ENCODE measurements at places on chromosomes 6 and 20. TPM values are rescaled to one million over a fixed set of nuclear protein-coding genes. Genes with fewer than 3 reads are reported as not detected.
A peak's percentile ranks its signal among the peaks of the same experiment; 100 is the strongest.

The PRPH2 gene
- 3.3 TPM for total RNA-seq

GRCh38 chr6:56246541-56246880 is 869 bp downstream of the COL21A1 start:
- no peak overlapping the region for H3K27ac ChIP-seq
- H3K36me3 ChIP-seq, result no peaks in the 10 kb centered on the region
- H3K27me3 ChIP-seq, result no peaks in the 10 kb centered on the region
- no peak for DNase-seq
- H3K4me3 ChIP-seq, result peak overlapping the region; percentile 20
- no peaks in the 10 kb centered on the region for H3K4me1 ChIP-seq

DNA sequence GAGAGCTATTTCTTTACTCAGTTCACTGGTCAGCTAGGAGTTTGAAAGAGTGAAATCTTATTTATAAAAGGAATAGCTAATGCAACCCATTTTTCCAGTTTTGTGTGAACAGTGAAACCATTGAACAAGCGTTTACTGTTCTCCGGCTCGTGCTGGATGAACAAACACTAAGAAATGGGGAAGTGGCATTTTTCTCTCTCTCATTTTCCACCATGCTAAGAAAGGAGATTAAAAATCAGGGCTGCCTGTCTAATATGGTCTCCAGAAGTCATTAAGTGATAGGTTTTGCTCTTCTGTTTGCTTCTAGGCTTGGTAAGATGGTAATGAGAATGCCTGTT is 774 bp upstream of the SFT2D1 start:
- peak overlapping the region; percentile 85 for H3K27ac ChIP-seq
- H3K36me3 ChIP-seq, result no peaks in the 10 kb centered on the region
- DNase-seq, result no peak
- peak overlapping the region; percentile 80 for H3K4me3 ChIP-seq
- H3K27me3 ChIP-seq, result no peaks in the 10 kb centered on the region

DNA sequence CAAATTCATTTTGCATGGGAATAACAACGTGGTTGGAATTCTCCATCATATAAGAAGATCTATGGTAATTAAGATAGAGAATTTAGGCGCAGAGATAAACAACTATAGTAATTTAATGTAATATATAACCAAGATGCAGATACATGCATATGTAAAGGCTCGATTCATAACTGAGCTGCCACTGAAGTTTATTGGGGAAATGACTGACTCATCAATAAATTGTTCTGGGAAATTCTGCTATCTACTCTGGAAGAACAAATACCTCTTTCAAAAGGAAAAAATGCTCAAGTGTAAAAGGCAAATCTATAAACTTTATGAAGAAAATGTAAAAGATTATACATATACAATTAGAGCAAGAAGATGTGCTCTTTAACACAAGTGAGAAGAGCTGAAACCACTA is 596.4 kb downstream of the MMUT start:
- H3K27me3 ChIP-seq, result no peaks in the 10 kb centered on the region
- no peak for DNase-seq
- H3K27ac ChIP-seq, result no peak overlapping the region
- H3K36me3 ChIP-seq, result no peaks in the 10 kb centered on the region
- no peaks in the 10 kb centered on the region for H3K4me1 ChIP-seq
- no peak overlapping the region for H3K4me3 ChIP-seq

GRCh38 chr20:11520596-11520995 is 397.1 kb upstream of the BTBD3 start:
- no peak for DNase-seq
- H3K27me3 ChIP-seq, result no peaks in the 10 kb centered on the region
- no peaks in the 10 kb centered on the region for H3K36me3 ChIP-seq
- no peaks in the 10 kb centered on the region for H3K4me1 ChIP-seq

Measured in prostate gland (tissue), 2 donors.